ENCODE measurements at places on chromosomes 7 and 10.

- DNase-seq: no peak
- peaks cover 60% of the 10 kb centered on the region for H3K36me3 ChIP-seq
- H3K27ac ChIP-seq: no peak overlapping the region
- H3K27me3 ChIP-seq: no peaks in the 10 kb centered on the region
These were observed 109.4 kb downstream of the MAD1L1 start for GRCh38 chr7:2123360-2123759.

DNA sequence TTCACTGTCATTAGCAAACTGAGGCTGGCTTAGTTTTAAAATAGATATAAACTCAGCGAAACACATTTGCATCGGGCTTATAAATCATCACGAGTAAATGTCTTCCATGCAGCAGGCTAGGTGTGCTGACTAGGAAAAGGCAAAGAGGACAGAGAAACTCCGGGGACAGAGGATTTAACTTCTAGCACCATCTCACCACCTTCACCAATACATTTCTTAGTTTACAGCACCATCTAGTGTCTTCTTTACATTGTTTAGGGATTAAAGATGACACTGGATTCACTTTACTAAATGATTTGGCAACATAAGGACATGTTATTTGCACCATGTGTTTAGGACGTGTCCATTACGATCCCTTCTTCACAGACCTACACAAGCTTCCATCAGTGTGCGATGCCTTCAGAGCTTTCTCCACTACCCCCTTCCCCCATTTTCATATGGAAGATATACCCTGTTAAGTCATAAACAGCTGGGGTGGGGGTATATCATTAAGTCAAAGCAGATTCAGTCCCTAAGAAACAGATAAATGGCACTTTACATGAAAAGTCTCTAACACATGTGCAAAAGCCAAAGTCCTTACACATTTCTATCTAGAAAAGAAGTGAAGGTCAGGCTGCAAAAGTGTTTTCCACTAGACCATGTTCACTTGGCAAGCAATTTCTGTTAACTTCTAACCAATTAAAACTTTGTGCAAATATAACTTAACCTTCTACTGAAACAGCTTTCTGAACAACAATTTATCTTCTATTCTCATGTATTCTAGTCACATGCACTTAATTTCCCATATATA is 103.3 kb downstream of the GRB10 start:
- no peak overlapping the region for H3K27ac ChIP-seq
- DNase-seq: no peak
- H3K4me1 ChIP-seq: no peaks in the 10 kb centered on the region
- no peak overlapping the region for H3K4me3 ChIP-seq
- no peaks in the 10 kb centered on the region for H3K36me3 ChIP-seq

GRCh38 chr7:15399441-15399840 is 162.4 kb downstream of the AGMO start:
- H3K4me1 ChIP-seq: no peaks in the 10 kb centered on the region
- no peaks in the 10 kb centered on the region for H3K27me3 ChIP-seq
- no peak overlapping the region for H3K27ac ChIP-seq
- H3K4me3 ChIP-seq: no peak overlapping the region
- no peaks in the 10 kb centered on the region for H3K36me3 ChIP-seq

DNA sequence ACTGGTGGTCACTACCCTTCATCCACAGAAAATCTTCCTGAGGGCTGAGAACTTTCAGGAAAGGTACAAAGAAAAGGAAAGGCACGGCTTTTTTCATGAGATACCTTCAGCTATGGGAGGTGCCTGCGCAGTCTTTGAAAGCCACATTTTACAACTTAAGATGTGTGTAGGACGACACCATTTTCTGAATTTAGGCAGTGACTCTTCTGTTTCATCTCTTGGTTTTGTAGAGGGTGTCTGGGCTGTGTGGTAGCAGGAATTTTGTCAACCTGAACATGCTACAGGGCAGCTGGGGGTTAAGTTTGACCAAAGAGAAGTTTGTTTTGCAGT is 138.1 kb downstream of the NRP1 start:
- H3K4me3 ChIP-seq: no peak overlapping the region
- no peak for DNase-seq
- no peaks in the 10 kb centered on the region for H3K4me1 ChIP-seq
- no peaks in the 10 kb centered on the region for H3K27me3 ChIP-seq
- no peak overlapping the region for H3K27ac ChIP-seq

DNA sequence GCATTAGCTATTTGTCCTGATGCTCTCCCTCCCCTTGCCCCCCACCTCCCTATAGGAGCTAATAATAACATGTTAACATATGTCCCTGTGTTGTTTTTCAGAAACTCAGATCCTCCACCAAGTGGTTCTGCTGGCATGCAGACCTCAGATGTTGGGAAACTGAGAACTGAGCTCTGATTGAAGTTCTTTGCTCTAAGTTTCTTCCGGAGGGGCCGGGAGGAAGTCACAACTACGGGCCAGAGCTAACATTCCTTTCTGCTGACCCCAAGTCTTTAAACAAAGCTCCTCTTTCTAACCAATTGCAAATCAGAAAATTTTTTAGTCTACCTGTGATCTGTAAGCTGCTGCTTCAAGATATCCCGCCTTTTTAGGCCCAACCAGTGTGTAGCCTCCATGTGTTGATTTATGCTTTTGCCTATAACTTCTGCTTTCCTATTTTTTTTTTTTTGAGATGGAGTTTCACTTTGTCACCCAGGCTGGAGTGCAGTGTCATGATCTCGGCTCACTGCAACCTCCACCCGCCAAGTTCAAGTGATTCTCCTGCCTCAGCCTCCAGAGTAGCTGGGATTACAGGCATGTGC is 66.6 kb downstream of the LYZL1 start:
- H3K4me3 ChIP-seq: no peak overlapping the region
- H3K27me3 ChIP-seq: no peaks in the 10 kb centered on the region
- H3K36me3 ChIP-seq: no peaks in the 10 kb centered on the region
- no peak for DNase-seq
- no peak overlapping the region for H3K27ac ChIP-seq

GRCh38 chr10:1737222-1738061 is at the start of gene ADARB2:
Gene ADARB2 (minus strand): TSS chr10:1737525.
- peaks cover 25% of the 10 kb centered on the region for H3K4me1 ChIP-seq
- no peak within 1 kb of the TSS for H3K4me3 ChIP-seq
- peaks cover 63% of the 10 kb centered on the region for H3K27me3 ChIP-seq
- no peaks in the 10 kb centered on the region for H3K36me3 ChIP-seq

DNA sequence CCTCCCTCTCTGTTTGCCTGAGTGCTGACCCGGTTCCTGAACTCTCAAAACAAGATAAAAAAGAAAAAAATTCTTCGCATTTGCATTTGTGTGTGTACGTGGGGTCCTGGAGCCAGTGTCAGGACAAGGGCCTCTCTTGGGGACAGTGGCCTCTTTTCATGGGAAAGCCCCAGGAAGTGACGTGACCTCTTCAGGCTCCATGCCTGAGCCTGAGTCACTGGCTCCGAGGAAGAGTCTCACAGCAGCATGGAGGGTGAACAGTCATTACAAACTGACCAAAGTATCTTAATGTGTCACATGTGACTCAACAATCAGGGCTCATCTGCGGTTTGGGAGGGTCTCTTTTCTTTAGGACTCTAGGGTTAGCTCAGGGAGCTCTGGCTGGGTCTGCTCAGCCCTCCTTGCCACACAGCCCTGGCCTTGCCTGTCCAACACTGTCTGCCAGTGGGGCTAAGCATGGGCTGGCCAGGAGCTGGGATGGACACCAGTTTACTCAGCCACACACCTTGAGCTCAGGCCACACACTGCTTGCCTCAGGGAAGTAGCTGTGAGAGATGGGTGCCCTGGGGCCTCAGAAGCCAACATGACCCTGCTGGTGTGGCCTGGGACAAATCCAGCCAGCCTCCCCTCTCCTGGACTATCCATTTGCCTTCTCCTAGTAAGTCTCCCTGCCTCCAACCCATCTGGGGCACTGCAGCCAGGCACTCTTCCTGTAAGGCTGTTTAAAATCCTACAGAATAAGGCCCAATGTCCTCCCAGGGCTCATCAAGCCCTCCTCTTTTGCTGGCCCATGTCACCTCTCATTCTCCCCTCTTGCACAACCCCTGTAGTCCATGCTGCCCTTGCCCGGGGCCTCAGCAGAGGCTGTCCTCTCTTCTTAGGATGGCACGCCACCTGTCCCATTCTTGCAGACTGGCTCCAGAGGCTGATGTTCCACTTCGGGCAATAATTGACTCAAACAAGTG is 10.5 kb downstream of the TMEM273 start:
- no peaks in the 10 kb centered on the region for H3K36me3 ChIP-seq
- DNase-seq: no peak
- no peaks in the 10 kb centered on the region for H3K27me3 ChIP-seq
- H3K4me1 ChIP-seq: peaks cover 28% of the 10 kb centered on the region
- H3K27ac ChIP-seq: peak overlapping the region; percentile 61
- H3K4me3 ChIP-seq: no peak overlapping the region

GRCh38 chr7:132939495-132939894 is 142.4 kb downstream of the CHCHD3 start:
- H3K27ac ChIP-seq: no peak overlapping the region
- no peak overlapping the region for H3K4me3 ChIP-seq
- H3K27me3 ChIP-seq: no peaks in the 10 kb centered on the region
- H3K4me1 ChIP-seq: no peaks in the 10 kb centered on the region

DNA sequence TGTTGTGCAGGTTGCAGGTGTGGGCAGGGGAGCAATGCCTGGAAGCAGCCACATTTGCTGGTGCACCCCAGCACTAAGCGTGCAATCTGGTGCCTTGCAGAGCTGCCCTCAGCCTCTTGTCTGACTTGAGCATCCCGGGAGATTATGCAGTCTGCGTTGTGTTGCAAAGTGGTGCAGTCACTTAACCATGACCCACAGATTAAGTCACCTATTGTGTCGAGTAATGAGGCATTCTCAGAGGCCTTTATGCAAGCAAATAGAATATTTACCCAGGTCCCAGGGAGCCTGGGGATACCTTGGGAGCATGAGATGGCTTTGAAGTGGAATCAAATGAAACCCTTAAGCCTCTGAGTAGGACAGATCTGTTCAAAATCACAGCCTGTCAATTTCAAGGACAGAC is 529.0 kb downstream of the TYW1 start:
- H3K4me3 ChIP-seq: no peak overlapping the region
- H3K4me1 ChIP-seq: no peaks in the 10 kb centered on the region
- no peaks in the 10 kb centered on the region for H3K36me3 ChIP-seq
- H3K27ac ChIP-seq: no peak overlapping the region
- no peak for DNase-seq

GRCh38 chr10:108180878-108181277 is 1016.4 kb upstream of the SORCS1 start:
- H3K4me3 ChIP-seq: no peak overlapping the region
- no peaks in the 10 kb centered on the region for H3K4me1 ChIP-seq
- no peak for DNase-seq
- H3K36me3 ChIP-seq: no peaks in the 10 kb centered on the region
- H3K27me3 ChIP-seq: no peaks in the 10 kb centered on the region

DNA sequence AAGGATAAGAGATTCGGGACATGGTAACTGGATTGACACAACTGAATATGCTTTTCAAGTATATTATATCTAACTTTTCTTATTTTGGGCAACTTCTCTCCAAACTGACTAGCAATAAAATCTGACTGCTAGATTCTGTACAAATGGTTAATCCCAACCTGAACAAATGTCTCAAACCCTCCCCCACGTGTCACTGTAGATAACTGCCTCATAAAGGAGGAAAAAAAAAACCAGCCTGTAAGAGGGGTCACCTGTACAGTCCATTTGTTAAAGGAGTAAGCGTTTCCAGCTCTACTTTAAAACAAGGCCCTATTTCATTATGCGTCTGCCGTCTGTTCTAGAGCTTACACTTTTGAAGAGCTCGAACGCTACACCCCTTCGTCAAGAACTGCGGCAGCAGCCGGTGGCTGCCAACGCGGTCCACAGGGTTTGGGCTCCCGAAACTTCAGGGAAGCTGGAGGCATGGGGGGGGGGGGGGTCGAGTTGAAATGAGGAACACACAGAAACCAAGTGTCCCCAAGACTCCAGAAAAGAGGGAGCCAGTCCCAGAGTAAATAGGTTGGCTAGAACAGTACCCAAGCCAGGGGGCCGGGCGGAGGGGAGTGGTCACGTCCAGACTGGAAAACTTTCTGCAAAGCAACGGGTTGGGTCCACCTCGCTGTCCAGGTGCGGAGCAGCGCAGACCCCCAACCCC is 492 bp downstream of the COG5 start:
- H3K36me3 ChIP-seq: peaks cover 10% of the 10 kb centered on the region
- H3K4me1 ChIP-seq: peaks cover 55% of the 10 kb centered on the region
- no peaks in the 10 kb centered on the region for H3K27me3 ChIP-seq
- peak overlapping the region; percentile 92 for H3K27ac ChIP-seq
- DNase-seq: no peak

DNA sequence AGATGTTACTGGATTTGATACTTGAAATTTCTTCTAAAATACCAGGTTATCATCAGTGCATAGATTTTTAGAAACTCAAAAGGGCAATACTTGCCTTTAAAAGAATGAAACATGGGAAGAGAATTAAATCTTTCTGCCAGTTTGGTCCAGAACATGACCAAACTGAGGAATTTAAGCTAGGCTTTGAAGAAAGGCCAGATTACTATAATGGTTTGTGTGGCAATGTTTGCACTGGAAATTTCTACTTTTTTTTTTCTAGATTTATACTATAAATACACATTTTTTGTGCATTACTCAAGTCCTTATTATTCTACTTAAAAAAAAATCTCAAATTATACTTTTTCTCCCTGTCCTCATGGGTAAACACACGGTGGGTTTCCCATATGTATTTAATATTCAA is 9.2 kb downstream of the MKX start:
- no peak overlapping the region for H3K4me3 ChIP-seq
- no peak for DNase-seq
- H3K27ac ChIP-seq: no peak overlapping the region

DNA sequence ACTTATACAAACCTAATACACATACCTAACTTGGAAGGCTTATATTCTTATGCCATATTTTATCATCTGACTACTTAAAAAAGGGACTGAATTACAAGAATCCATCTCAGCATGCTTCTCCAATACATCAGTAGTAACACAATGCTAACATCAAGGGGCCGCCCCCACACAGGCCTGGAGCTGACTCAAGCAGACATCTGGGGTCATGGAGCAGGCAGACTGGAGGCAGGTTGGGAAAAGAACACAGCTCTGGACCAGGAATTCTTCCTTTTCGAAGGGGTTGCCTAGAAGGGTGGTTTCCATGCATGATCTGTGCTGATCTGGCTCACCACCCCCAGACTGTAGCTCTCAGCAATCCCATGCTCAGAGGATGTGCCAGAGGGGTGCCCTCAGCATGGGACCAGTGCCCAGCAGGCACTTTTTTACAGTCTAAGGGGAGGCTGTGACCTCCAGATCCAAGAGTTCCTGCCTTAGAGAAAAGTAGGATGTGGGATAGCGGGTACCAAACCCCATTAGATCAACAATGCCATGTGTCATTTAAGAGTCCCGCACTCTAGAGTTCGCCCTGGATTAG is 26.1 kb upstream of the DUSP5 start:
- H3K36me3 ChIP-seq: no peaks in the 10 kb centered on the region
- H3K27me3 ChIP-seq: no peaks in the 10 kb centered on the region
- no peak for DNase-seq
- no peaks in the 10 kb centered on the region for H3K4me1 ChIP-seq
- H3K4me3 ChIP-seq: no peak overlapping the region
